ENCODE measurements at places on chromosomes 2 and 18. TPM values are rescaled to one million over a fixed set of nuclear protein-coding genes. Genes with fewer than 3 reads are reported as not detected.

Gene GPR45
- total RNA-seq = not detected

Gene TMEM169
- total RNA-seq = 8.0 TPM

Gene PSMG2
- total RNA-seq = 89.6 TPM

Gene DSG1
- not detected for total RNA-seq

GRCh38 chr18:39701839-39702238, 2136.2 kb upstream of the CELF4 start:
- DNase-seq = peak; percentile 5

DNA sequence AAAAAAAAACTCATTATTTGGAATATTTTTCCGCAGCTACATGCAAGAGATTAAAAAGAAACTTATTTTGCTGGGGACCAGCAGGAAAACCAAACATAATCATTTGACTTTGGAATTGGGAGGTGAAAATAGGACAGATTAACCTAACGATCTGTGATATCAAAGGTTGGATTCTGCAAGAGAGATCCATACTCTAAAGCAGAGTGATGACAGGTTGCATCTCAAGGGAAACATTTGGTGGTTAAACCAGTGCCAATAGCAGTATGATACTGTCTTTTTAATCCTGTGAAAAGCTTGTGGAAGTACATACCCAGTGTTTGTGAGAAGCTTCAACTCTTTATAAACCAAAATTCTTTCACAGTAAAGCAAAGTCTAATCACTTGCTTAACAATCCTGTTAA, 5.3 kb upstream of the IKZF2 start:
- DNase-seq = no peak

DNA sequence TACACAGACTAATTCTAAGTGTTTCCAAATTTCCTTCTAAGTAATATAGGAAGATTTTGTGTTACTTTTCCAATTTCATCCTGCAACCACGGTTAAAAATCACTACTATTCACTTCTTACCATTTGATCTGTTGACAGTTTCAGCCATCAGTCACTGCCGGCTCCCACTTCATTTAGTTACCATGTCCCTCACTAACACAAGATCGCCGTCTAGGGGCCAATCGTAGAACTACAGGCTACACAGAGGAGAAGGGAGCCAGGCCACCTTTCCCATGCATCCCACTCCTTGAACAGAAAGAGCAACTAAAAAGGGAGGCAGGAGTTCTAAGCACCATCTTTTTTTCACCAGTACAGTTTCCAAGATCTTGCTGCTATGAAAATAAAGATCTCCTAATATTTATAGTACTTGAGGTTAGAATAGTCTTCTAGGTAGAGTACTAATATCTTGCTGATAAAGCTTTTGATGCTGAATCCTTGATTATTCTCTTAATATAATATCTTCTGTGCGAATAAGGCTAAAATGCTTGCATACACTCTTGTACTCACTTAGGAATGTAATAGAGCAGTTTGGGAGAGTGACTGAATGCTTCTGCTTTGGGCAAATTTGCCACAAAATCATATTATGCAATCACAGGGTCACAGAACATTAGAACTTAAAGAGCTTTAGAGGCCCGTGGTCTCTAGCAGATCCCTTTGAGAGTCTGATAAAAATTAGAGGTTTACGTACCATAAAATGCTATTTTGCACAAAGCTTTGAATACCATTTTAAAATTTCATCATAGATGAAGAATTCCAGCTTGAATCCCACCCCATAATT, 39.5 kb upstream of the CYP1B1 start:
- peak; percentile 89 for DNase-seq

DNA sequence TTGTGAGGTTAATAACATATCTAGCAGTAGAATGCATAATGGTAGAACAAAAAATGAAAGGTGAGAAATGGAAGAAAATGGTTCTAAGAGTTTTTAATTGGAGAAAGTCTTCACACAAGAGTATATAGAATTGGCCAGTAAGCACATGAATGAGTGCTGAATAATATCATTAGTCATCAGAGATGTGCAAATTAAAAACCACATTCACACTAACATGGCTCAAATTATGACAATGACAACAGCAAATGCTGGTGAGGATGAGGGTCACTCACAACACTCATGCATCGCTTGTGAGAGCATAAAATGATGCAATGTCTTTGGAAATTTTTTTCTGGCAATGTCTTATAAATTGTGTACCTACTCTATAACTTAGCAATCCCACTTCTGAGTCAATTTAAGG, 1355.4 kb upstream of the ACVR2A start:
- DNase-seq = no peak

- DNase-seq = no peak
These were observed at the start of gene NCKAP5 for GRCh38 chr2:133568172-133568571. Gene NCKAP5 (minus strand): TSS chr2:133568463. CDS start chr2:133517526, 50,937 bp downstream.

DNA sequence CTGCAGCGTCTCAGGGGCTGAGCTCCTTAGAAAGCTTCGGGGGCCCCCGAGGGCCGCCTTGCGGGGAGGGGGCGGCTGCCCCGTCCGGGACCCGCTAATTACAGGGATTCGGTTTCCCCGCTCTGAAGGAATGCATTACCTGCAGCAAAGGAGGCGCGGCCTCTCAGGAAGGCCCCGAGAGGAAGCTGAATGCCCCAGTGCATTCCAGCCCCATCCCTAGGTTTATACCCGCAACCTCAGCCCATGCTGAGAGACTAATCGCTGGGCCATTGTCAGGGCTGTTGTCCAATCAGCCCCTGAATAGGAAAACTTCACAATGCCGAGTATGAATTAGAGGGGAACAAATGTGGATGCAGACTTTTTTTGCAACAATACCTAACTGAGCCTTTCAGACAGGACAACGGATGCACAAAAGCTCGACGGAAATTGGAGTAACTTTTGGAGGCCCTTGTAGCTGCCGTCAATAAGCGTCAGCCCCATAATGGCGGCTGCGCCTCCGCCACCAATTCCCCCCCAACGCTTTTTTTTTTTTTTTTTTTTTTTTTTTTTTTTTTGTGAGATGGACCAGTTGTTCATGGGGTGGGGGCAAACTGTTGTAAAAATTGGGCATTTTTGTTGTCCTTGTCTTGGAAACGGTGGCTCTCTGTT, 138.6 kb upstream of the SIX3 start:
- DNase-seq = no peak

DNA sequence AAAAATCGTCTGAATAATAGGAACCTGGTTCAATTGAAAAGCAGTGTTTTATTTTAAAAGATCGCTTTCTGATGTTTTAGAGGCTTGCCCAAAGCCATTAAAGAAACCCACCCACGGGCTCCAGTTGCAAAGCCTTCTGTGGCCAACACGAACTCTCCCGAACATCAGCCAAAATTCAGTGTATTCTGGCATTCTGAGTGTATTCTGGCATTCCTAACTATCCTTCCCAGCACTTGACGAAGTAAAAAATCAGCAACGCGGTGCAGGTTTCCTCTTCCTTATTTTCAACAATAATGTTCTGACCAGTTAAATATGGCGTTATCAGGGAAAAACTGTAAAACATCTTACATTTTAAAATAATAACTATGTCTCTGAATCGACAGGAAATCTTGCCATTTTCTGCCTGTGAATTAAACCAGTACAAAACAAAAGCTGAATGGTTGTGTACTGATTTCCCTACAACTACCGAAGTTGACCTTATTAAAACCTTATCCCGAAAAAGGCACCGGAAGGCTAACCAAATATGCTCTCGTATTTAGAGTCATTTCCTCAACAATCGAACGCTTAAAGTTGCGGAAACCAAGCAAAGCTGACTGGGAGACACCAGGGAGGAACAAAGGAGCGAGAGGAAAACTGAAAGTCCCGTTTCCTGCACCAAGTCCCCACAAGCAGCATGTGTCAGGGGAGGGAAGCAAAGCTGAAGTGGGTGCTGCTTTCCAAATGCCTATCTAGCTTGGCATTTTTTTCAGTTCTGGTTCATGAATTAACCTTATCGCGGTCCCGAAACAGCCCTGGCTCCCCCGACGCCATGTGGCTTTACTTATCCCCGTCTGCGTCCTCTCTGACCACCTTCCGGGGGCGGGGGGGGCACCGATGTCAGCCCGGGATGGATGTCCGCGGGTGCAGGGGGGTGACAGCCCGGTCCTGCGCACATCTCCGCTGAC, 44.3 kb downstream of the ZNF516 start:
- peak; percentile 37 for DNase-seq

GRCh38 chr2:221502270-221503010, 69.7 kb downstream of the EPHA4 start:
- no peak for DNase-seq

DNA sequence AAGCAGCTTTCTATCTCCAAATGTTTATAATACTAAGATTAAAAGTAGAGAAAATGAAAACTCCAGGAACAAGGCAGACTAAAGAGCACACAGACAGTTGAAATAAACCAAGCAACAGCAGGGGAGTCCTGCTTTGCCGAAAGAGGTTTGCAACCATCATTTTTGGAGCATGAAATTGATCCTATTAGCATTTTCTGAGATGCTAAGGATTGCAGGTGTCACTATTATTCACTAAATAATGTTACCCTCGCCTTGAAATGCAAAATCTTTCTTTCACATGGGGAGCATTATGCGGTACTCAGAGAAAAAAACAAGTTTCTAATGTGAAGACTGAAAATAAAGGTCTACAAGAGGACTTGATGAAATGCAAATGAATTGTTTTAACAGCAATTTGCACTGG, 81.7 kb upstream of the DNAJC10 start:
- no peak for DNase-seq

DNA sequence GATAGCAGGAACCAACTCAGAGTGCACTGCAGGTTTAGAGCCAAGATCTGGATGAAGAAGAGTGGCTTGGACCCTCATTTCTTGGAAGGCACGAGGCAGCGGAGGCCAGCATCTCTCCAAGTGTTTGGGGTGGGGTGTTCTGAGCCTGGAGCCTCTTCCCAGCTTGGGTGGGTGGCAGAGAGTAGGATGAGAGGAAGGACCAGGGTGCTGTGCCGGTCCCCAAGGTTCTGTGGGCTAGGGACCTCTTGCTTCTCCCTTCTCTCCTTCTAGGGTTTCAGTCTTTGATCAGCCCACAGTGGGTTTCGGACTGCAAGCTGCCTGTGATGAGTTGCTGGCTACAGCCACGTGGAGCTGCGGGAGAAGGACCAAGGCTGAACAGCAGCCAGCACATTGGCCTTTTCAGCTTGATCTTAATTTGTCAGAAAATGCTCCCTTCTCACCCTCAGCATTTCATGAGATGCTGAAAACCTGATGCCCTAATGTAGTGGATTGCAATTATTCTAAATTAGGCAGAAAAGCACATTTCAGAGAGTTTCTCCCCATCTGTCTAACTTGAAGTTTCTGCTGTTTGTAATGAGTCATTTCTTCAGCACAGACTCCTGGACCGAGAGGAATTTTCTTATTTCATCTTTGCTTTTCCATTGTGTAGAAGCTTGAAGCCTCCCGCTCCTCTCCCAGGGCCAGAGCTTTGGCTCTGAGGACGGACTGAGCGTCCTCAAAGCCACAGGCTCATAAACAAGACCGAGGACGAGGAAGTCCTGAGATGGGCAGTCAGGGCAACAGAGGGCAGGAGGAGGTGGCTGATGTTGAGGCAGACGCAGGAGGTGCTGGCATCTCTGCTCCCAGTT, 99.1 kb upstream of the HDAC4 start:
- DNase-seq = no peak
